ENCODE measurements at places on chromosomes 13 and 19.

- no peak for DNase-seq
Observed at GRCh38 chr13:50284540-50284939, 269.3 kb downstream of the KCNRG start.

GRCh38 chr19:35153701-35154524, 622 bp upstream of the FXYD5 start:
- no peak for DNase-seq

GRCh38 chr19:3369337-3370213, 3.2 kb downstream of the NFIC start:
- no peak for DNase-seq

DNA sequence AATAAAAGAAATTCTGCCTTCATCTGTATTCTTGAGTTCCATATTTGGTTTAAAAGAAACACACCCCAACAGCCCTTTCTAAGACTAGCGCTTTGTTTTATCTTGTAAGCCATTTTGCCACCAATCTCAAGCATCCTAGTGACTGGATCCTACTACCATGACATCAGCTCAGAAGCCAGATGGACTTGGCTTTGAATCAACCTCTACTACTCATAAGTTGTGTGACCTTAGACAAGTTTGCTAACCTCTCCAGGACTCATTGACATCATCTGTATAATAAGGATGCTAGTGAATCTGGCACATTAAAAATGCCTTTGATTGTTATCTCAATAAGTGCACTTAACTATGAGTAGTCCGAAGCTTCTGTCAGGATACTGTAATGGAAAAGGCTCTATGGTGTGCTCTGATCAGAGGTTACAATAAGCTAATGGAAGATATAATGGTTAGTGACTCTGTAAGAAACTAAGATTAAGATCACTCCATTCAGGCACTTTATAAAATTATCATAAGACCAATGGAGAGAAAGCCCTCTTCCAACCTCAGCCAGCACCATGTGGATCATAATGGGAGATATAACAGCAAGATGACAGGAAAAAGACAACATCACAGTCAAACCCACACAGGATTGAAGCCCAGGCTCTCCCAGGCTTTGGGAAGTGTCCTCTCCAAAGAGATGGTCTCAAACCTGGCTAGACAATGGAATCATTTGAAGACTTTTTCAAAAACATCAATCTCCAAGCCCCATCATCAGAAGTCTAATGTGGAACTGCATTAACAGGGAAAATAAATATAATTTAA, 180.6 kb upstream of the MIR17HG start:
- DNase-seq: no peak

- DNase-seq: no peak
Observed at GRCh38 chr19:49851456-49852259, 699 bp downstream of the PTOV1 start.

GRCh38 chr19:42498169-42498757, 30.0 kb downstream of the CEACAM1 start:
- DNase-seq: no peak

- no peak for DNase-seq
Observed at GRCh38 chr19:13579388-13580060, 73.2 kb upstream of the CACNA1A start.

- no peak for DNase-seq
Observed at GRCh38 chr19:39362682-39363657, 20.7 kb downstream of the SAMD4B start.

- no peak for DNase-seq
Observed at GRCh38 chr19:42269478-42270345, 660 bp downstream of the CIC start.

DNA sequence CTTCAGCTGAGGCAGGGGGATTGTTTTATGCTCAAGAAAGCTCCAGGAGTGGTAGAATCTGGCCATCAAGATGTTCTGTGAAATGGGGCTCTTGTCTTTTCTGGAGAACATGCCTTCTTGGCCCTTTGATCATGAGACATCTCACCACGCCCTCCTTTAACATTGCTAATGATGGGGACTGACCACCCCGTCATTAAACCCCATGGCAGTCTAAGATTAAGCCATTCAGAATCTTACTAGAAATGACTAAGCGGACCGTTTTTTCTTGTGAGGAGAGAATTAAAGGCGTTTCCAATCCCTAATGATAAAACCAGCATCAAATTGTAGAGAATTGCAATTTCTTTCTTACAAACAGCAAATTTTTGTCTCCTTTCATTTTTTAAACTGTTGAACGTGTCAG, 89.4 kb downstream of the COL4A2 start:
- DNase-seq: no peak

- no peak for DNase-seq
Observed at GRCh38 chr19:45450012-45450333, 17.8 kb upstream of the FOSB start.

All from iPS DF 6.9 (cell line).